ENCODE measurements at places on chromosomes 13 and 19.

- DNase-seq = no peak
Observed at GRCh38 chr13:47303626-47304025, 406.8 kb upstream of the HTR2A start.

DNA sequence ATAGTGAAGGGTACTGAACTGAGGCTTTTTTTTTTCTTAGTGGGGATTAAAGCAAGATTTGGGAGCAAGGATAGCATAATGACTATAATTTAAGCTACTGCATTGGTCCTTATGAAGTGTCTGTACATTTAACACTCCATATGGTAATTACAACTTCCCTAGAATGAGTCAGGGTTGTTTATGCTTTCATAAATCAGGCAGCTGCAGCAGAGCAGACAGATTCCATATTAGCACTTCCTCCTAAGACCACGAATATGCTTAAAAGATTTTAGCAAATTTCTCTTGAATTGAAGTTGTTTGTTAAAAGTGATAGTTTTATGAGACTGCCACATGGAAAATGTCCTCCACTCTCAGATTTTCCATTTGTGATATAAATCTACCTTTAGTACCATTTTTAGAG, 401.1 kb upstream of the SPRY2 start:
- no peak for DNase-seq

- no peak for DNase-seq
Observed at GRCh38 chr19:51259348-51260245, 8.7 kb downstream of the SIGLECL1 start.

DNA sequence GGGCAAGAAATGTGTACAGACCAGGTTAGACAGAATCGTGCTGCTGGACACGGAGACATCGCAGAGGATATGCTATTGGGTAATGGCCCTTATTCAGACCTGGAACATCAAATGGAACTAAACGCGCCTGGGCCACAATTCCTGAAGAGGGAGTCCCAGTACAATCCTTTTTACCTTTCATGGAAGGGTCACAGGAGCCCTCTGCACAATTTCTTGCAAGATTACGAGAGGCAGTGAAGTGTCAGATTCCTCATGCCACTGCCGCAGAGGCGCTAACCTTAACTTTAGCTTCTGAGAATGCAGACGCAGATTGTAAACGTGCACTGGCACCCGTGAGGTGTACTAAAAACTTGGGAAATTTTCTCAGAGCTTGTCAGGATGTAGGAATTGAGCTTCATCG, 18.1 kb downstream of the CLEC4M start:
- DNase-seq = no peak

DNA sequence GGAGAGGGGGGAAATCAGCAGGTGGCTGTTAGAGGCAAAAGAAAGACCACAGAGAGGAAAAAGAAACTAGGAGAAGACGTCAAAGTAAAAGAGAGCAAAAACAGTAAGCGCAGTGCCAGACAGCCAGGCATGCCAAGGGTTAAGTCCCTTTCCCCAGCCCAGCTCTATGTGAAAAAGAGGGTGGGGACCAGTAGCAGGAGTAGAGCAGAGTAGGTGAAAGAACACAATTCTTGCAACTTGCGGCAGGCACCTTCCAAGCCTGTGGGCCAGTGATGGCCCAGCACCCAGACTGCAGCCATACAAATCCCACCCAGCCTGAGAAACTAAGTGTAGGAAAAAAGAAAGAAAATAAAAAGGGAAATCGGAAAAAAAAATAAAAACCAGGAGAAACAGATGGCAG, 64.2 kb upstream of the ZNF85 start:
- DNase-seq = no peak

- no peak for DNase-seq
Observed at GRCh38 chr19:4803736-4804695, 12.5 kb downstream of the FEM1A start.

- no peak for DNase-seq
Observed at GRCh38 chr13:105972811-105973590, 562.5 kb downstream of the EFNB2 start.

- DNase-seq = no peak
Observed at GRCh38 chr19:8827277-8827676, 4.8 kb downstream of the ZNF558 start.

GRCh38 chr13:106916329-106916976, 348.5 kb upstream of the ARGLU1 start:
- no peak for DNase-seq

DNA sequence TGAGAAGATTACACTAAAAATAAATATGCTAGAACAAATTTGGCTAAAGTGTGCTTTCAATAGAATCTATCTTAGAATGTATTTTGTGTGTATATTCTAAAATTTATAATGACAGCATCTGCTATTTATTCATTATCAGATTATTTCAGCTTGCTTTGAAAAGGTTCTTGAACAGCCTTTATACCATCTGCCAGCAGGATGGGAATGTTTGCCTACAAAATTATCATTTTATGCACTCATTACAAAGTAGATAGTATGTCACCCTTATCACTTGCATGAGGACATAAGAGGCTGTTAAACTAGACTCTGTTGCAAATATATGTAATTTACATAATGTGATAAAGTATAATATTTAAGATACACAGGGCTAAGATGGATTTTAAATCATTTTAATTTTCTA, 1286.9 kb upstream of the PCDH20 start:
- no peak for DNase-seq

GRCh38 chr13:106756446-106756845, 188.5 kb upstream of the ARGLU1 start:
- DNase-seq = no peak

- no peak for DNase-seq
Observed at GRCh38 chr13:69948016-69948415, 159.6 kb upstream of the ATXN8OS start.

GRCh38 chr13:113607889-113608635, 23.5 kb downstream of the TFDP1 start:
- no peak for DNase-seq

DNA sequence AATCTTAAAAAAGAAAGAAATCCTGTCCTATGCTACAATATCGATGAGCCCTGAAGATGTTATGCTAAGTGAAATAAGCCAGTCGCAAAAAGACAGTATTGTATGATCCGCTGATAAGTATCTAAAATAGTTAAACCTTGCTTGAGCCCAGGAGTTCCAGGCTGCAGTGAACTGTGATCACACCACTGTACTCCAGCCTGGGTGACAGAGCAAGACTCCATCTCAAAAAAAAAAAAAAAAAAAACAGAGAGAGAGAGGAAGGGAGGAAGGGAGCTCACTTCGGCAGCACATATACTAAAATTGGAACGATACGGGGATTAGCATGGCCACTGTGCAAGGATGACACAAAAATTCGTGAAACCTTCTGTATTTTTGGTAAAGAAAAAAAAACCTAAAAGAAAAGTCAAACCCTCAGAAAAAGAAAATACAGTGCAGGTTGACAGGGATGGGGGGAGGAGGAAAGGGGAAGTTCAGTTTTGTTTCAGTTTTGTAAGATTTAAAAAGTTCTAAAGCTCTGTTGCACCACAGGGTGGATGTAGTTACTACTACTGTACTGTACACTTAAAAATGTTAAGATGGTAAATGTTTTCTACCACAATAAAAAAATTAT, 8.4 kb downstream of the CLASRP start:
- DNase-seq = no peak

- DNase-seq = no peak
Observed at GRCh38 chr13:99392470-99393135, 85.4 kb upstream of the GPR183 start.

DNA sequence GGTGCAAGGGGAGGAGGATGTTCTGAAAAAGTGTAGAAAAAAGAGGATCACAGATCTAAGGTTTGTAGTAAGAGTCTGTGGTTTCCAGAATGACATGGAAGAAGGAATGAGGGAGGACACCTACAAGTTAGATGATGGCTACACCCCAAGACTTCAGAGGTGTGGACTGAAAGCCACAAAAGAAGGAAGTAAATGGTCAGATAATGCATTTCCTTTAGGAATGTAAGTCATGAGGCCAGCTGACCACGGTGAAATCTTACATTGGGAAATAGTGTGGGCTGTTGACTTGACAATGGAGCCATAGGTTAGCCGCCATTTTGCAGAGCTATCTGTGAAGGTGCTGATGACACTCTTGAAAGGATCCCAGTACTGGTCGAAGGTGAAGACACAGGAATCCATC, 25.3 kb upstream of the FBXO27 start:
- no peak for DNase-seq

- DNase-seq = no peak
Observed at GRCh38 chr13:44421853-44422525, 48.4 kb downstream of the SERP2 start.

GRCh38 chr19:46213156-46213555, 16.4 kb upstream of the IGFL1 start:
- DNase-seq = no peak

DNA sequence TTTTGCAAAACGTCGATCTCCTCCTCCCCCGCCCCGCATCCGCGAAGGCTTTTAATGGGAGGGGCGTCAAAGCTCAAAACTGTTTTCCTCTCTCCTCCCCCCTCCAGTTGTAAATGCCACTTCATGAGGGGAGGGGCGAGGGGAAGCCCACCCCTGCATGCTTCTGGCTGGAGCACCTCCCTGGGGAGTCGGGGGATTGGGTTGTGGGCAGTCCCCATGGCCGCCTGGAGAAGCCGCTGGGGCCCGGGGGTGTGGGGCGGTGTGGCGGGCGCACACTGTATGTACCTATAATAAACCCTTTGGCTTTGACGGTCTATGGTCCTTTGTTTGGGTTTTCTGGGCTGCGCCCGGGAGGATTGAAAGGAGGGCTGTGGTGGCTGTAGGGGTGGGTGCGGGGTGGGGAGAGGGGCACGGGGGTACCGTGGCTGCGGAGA, 505 bp upstream of the SHKBP1 start:
- no peak for DNase-seq

DNA sequence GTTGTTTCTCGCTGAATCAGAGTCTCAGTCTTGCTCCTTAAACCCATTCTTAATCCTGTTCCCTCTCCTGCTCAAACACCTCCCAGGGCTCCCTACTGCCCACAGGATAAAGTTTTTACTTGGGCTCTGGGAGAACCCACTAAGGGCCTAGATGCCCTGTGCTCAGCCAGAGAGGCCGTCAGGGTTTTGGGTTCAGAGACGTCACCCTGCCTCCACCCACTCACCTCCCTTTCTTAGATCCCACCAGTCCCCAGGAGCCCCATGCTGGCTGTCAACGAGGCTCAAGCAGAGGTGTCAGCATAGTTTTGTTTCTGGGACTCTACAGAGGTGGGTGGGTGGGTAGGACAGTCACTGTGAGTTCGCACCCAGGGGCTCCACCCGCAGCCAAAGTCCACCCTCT, 15.5 kb upstream of the CYP4F2 start:
- DNase-seq = no peak

GRCh38 chr13:99421271-99421670, 80.0 kb upstream of the TM9SF2 start:
- no peak for DNase-seq

DNA sequence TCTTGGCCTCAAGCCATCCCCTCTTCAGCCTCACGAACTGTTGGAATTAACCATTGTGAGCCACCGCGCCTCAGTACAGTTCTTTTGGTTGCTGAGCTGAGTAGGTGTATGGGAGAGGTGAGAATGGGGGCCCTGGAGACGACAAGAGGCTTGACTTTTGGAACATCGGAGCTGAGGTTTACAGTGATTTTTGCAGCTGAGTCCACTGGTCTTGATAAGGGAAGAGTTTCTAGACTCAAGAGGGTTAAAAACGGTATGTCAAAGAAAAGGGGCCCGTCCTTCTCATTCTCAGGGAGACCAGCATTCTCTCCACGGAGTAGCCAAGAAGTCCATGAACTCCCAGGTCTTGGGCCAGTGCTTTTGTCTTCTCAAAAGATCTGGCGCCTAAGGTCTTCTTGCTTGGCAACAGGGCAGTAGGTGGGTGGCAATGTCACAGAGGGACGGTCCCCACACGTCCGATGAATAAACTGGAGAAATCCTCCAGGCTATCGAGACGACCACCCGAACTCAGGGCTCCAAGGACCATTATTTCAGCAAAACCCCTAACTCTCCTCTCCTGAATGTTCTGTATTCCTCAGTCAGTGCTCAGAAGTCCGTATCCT, 6.4 kb upstream of the QTRT1 start:
- no peak for DNase-seq

- DNase-seq = no peak
Observed at GRCh38 chr19:13619203-13619632, 112.9 kb upstream of the CACNA1A start.

DNA sequence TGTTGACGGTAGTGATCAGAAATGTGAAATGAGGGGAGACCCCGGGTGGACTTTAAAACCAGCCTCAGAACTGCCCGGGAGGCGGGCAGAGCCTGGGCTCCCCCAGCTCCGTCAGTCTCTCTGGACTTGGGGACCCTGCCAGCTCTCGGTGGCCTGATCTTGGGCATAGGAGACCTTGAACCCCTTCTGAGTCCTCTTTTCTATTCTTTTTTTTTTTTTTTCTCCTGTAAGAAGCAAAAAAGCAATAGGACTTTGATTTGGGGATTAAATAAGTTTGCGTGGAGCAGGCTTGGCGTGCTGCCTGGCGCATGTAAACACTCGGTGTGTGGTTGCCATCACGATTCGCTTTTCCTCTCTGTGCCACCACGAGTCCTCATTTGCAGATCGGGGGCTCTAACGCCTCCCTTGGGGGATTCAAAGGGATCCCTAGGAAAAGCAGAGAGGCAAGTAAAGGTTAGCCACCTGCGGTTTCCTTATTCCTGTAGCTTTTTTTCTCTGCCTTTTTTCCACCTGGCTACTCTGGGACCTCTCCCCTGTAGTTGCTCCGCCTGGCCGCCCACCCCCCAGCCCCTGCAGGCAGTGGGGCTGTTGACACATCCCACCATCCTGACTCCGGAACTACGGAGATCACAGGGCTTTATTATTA, 1.3 kb downstream of the SAFB start:
- no peak for DNase-seq

- DNase-seq = no peak
Observed at GRCh38 chr13:55517312-55517711, 1623.4 kb upstream of the PRR20A start.

GRCh38 chr13:96525715-96526114, 435.8 kb downstream of the HS6ST3 start:
- no peak for DNase-seq

- no peak for DNase-seq
Observed at GRCh38 chr13:36888645-36889044, 31.4 kb downstream of the SMAD9 start.

DNA sequence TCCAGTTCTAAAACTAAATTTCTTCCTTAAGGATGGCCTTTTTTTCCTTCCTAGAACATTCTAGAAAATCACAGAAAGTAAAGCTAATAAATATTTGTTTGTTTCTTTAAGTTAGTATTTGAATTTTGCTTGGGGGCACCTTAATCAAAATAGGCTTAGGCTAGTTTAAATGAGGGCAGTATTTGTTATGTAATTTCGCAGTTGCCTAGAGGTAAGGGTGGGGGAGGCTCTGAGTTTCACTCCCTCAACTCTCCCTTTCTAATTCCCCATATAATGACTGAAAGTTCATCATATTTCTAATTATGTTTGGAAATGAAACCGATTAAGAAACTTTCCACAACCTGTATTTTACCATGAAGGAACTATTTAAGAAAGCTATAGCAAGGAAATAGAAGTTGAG, 40.6 kb downstream of the PCDH17 start:
- DNase-seq = no peak

GRCh38 chr19:38898788-38899446, 501 bp downstream of the SIRT2 start:
- DNase-seq = no peak

Measured in fibroblast of skin of left biceps (primary cell).